GDM1 (cell line): ENCODE measurements at places on chromosomes 2 and 18.

- no peak for DNase-seq
These were observed 39.8 kb downstream of the TTN start for GRCh38 chr2:178767094-178768060.

GRCh38 chr2:9586465-9586864 lies 30.8 kb upstream of the ADAM17 start:
- no peak for DNase-seq

DNA sequence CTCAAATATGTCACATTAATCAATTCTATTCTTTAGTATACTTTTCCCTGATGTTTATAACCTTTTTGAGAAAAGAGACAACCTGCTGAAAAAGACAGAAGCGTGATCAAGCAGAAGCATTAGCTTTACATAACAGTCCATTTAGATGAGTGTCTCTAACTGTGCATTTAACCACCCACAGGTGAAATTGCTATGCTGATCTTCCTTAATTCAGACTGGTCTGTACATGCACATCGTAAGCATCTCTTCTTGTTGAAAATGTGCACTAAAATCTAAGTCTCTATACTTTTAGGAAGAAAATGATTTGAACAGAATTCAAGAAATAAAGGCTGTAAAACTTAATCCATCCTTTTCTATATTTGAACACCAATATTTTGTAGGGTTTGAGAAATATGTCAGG lies 794.4 kb upstream of the FSHR start:
- DNase-seq = no peak

DNA sequence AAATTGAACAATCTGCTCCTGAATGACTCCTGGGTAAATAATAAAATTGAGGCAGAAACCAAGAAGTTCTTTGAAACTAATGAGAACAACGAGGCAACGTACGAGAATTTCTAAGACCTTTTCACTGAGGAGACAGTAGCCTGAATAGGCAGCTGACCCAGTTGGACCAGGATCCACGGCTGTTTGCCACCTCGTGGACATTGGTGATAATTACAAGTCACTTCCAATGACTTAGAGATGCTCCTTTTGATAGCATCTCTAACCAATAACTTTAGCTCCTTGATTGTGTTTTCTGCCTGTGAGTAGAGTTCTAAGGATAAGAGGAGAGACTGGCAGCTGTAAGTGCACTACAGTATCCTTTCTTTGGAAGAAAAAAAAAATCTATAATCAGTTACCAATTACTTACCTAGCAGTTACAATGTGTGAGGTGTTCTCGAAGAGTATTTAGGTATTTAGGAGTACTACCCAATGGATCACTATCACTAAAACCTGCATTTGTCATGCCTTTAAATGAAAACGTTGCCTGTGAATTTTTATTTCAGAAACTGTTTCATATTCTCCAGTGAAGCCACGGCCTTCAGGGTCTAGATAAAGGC lies 31.3 kb upstream of the CNTNAP5 start:
- peak; percentile 27 for DNase-seq

- DNase-seq = peak; percentile 10
These were observed 12.0 kb downstream of the MEMO1 start for GRCh38 chr2:31998731-31999383.
